ENCODE measurements at places on chromosomes 11 and 22.
A peak's percentile ranks its signal among the peaks of the same experiment; 100 is the strongest.

DNA sequence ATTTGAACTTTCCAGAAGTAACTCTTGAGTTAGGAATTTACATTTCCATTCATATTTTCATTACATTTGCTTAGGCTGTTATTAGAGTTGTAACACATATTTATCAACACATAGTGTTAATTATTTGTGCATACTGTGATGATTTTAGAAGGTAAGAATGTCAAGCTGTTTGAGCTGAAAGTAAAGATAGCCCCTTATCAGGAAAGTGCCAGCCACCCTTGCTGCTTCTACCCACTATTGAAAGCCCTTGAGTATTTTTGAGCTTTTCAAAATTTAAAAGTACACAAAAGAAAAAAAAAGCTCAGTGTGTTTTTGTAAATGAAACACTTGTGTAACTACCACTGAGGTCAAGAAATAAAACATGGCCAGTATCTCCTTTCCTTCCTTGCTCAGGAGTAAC is 8.0 kb downstream of the APLP2 start:
- no peak for DNase-seq

DNA sequence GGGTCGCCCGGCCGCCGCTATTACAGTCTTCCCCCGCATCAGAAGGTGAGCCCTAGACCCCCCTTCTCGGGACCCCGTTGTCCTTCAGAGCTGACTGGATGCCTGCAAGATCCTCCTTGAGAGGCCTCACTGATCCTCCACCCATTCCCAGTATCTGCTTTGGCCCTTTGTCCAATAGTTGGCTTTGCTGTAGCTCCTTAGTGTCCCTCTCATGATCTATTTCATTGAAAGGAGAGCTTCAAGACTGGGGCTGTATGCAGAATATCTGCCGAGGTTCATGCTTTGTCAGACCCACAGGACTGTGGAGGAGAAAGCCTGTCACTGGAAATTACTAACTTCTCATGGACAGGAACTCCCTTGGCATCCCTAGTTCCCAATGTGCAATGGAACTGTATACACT is 499 bp downstream of the DLAT start:
- peak; percentile 4 for DNase-seq

- peak; percentile 36 for DNase-seq
These were observed 3.9 kb upstream of the BIRC3 start for GRCh38 chr11:102313238-102313940.

GRCh38 chr11:624705-625635 is at the start of gene CDHR5:
Gene CDHR5, minus strand, starts transcription at chr11:624955. Its CDS starts 53 bp downstream, at chr11:624902.
- no peak for DNase-seq

DNA sequence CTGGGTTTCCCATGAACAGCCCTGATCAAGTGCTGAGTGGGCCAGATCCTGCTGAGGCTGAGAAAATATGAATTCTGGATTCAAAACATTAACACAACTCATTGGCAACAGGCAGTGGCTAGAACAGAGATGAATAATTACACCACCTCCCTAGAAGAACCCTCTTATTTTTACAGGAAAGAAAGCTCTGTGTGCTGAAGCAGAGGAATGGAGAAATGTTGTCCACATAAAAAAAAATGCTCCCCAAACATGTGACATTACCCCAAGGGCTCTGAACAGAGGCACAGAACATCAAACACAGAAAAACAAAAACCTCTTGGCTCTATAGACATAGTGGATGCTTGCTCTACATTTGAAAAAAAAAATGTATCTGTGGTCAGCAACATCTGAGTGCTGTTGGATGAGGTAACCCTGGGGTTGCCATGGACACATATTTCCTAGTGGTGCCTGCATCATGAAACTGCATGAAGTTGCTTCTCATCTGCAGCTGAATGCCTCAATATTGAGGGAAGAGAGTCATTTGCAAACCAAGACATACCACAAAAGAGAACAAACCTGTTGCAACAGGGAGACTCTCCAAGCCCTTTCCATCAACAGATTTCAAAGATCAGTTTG is 98.8 kb downstream of the SNX19 start:
- DNase-seq, result peak; percentile 74

GRCh38 chr11:133809569-133810491 is 35.5 kb downstream of the SPATA19 start:
- no peak for DNase-seq
